ENCODE measurements at places on chromosomes 12 and 14. TPM values are rescaled to one million over a fixed set of nuclear protein-coding genes. Genes with fewer than 3 reads are reported as not detected.

ARHGEF40 gene
- 65.3 TPM for total RNA-seq

SLCO1B3 gene
- not detected for total RNA-seq

LRTM2 gene
- 0.48 TPM for total RNA-seq

OR6C2 gene
- total RNA-seq: not detected

HAL gene
- total RNA-seq: 0.46 TPM

SERPINA12 gene
- total RNA-seq: not detected

DLGAP5 gene
- total RNA-seq: 32.9 TPM

DNA sequence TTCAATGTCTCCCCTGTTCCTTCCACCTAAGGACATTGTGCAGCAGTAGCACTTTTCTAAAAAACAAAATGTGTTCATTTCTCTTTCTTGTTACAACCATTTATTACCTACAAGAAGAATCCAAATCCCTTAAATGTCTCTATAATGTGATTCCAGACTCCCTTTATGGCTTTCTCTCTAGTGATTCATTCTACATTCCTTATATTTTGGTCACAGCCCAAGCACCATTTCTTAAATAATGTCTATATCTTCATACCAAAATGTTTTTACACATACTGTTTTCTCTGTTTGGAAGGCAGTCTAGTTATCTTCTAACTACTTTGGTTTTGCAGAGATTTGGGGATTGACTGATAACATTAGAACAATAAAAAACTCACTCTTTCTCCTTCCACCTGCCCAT lies 1037.3 kb upstream of the FLRT2 start:
- no peak overlapping the region for H3K27ac ChIP-seq
- H3K36me3 ChIP-seq: no peaks in the 10 kb centered on the region
- peaks cover 5% of the 10 kb centered on the region for H3K27me3 ChIP-seq
- no peak for DNase-seq

DNA sequence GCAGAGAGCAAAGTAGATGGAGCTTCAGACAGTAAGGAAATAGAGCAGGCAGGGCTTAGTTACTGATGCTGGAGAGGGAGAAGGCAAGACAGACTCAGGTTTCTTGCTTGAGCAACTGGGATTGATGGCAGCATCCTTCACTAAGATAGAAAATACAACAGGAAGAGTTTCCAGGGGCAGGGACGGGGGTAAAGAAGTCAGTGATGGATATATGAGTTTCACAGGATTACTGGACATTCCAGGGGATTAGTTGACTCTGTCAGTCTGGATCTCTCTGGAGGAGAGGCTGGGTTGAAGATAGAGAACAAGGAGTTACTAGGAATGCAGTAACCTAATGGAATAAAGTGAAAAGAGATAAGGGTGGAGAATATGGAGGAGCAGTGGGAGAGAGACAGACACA lies 74.5 kb upstream of the ATF1 start:
- no peaks in the 10 kb centered on the region for H3K4me1 ChIP-seq
- no peaks in the 10 kb centered on the region for H3K27me3 ChIP-seq
- DNase-seq: no peak
- peaks cover 12% of the 10 kb centered on the region for H3K36me3 ChIP-seq
- H3K4me3 ChIP-seq: no peak overlapping the region

DNA sequence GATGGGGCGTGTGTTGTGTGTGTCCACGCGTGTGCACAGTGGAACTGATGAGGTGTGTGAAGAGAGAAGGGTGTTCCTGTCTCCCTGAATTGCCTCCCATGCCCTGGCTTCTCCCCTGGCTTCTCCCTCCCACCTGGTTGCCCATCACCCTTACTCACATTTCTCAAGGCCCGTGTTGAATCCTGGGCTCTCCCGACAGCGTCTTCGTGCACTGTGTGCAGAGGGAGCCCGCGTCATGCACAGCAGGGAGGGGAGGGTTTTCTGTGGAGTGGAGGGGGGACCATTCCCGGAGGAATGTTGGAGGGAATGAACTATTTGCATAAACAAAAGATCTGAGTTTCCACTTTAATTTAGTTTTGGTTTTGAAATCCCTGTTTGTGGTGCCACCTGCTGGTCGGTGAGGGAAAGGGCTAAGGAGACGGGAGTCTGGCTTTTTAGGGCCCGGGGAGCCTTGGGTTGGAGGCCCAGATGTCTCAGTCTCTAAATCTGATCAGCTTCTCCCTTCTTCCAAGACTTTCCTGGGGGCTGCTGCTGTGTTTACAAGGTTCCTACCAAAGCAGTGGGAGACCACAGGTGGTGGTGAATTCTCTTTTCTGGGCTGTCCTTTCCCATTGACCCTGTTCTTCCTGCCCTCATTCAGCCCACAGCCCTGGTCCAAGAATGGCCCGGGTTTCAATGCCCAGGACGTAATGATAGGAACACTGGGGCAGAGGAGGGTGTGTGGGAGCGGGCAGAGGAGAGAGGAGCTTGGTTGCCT lies at the start of gene C1R:
TSS of gene C1R (minus strand) at position 217 of the 757 bp plus-strand sequence. CDS start at position 160, 57 bp downstream.
- H3K36me3 ChIP-seq: no peaks in the 10 kb centered on the region
- peak within 1 kb of the TSS; percentile 83 for H3K27ac ChIP-seq
- peak within 1 kb of the TSS; percentile 75 for H3K4me3 ChIP-seq
- H3K4me1 ChIP-seq: peaks cover 4% of the 10 kb centered on the region

DNA sequence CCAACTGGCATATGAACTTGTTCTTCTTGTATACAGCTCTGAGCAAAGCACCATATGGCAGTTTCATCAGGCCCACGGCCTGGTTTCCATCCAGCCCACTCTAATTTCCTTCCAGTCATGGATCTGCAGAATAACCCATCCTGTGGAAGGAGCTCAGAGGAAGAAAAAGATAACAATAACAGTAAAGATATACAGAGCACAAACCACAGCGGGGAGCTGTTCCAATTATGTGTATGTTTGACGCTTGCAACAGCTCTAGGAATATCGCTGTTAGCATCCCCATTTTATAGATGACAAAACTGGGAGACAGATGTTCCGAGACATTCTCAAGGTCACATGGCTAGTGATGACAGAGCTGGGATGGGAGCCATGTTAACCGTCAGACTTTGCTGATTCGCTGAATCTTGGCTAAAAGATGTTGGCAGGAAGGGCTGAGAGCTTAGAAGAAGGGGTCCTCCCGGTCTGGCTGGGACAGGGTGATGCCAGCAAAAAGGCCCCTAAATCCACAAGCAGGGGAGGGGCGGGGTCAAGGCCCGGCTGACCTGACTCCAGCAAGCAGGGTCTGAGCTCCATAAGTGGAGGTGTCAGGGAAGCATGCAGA lies 34.4 kb upstream of the CIPC start:
- no peaks in the 10 kb centered on the region for H3K36me3 ChIP-seq
- peaks cover 18% of the 10 kb centered on the region for H3K4me1 ChIP-seq
- no peak overlapping the region for H3K27ac ChIP-seq

DNA sequence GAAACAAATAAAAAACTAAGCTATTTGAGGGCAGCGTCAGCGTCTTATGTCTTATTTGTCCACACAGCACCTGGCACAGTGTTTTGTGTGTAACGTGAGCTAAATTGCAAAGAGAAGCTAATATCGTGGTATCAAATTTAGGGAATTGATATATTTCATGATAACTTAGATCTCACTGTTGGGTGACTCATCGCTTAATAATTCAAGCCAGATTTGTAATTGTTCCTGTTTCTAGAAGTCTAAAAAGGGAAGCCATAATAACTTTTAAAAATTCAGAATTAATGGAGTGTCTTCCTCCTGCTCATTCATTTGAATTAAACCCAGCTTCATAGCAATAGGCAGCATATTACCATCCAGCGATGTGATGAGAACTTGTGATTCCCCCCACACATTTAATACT lies 214.7 kb downstream of the PDZRN4 start:
- no peaks in the 10 kb centered on the region for H3K36me3 ChIP-seq
- peaks cover 5% of the 10 kb centered on the region for H3K4me1 ChIP-seq
- H3K27ac ChIP-seq: no peak overlapping the region
- no peak for DNase-seq
- no peak overlapping the region for H3K4me3 ChIP-seq
- H3K27me3 ChIP-seq: no peaks in the 10 kb centered on the region

DNA sequence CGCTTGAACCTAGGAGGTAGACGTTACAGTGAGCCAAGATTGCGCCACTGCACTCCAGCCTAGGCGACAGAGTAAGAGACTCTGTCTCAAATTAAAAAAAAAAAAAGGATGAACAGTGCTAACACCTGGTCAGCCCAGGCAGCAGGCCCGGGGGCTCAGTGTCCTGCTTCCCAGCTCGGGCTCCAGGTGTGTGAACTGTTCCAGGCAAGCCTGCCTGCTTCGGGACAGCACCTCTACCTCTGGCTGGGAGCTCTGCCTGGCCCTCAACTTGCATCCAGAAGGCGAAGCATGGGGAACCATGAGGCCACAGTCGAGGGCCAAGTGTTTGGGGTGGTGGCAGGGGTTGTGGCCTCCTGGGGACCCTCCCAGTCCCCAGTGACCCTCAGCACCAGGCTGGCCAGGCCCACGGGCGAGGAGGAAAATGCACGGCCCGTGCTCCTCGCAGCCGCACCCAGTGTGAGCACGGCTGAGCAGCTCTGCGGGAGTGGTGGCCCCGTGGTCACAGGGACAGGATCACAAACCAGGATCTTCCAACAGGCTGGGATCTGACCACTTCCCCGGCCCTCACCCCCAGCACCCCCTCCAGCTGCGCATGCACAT lies 15.5 kb downstream of the CDCA4 start:
- H3K4me3 ChIP-seq: no peak overlapping the region
- H3K27ac ChIP-seq: no peak overlapping the region
- peaks cover 2% of the 10 kb centered on the region for H3K36me3 ChIP-seq
- H3K4me1 ChIP-seq: no peaks in the 10 kb centered on the region
- H3K27me3 ChIP-seq: no peaks in the 10 kb centered on the region

DNA sequence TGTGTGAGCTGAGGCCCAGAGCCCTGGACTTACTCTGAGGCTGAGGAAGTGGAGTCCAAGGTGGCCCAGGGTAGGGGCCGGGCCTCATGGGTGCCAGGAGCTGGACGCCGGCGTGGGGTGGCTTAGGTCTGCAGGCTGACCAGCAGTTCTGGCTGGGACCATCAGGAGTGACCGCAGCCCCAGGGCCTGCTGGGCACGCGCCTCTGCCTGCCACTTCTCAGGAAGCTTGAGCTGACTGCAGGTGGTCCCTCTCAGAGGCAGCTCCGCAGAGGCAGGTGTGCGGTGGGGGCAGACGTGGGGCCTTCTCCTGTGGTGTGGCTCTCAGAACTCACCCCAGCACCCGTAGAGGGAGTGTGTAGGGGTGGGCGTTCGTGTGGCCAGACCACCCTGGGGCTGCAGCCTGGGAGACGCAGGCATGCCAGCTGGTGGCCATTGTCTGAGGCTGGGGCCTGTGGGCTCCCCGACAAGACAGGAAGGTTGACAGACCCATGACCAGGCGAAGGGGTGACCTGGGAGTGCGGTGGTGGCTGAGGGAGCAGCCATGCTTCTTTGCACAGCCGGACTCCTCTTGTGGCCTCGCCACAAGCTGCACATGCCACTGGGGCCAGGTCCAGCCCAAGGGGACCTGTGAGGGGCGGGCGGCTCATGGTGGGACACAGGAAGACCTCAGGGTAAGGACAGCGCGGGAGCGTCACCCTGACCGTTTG lies 40.0 kb upstream of the TEX22 start:
- H3K4me1 ChIP-seq: no peaks in the 10 kb centered on the region
- no peaks in the 10 kb centered on the region for H3K27me3 ChIP-seq
- no peak overlapping the region for H3K4me3 ChIP-seq
- DNase-seq: no peak
- peaks cover 9% of the 10 kb centered on the region for H3K36me3 ChIP-seq

DNA sequence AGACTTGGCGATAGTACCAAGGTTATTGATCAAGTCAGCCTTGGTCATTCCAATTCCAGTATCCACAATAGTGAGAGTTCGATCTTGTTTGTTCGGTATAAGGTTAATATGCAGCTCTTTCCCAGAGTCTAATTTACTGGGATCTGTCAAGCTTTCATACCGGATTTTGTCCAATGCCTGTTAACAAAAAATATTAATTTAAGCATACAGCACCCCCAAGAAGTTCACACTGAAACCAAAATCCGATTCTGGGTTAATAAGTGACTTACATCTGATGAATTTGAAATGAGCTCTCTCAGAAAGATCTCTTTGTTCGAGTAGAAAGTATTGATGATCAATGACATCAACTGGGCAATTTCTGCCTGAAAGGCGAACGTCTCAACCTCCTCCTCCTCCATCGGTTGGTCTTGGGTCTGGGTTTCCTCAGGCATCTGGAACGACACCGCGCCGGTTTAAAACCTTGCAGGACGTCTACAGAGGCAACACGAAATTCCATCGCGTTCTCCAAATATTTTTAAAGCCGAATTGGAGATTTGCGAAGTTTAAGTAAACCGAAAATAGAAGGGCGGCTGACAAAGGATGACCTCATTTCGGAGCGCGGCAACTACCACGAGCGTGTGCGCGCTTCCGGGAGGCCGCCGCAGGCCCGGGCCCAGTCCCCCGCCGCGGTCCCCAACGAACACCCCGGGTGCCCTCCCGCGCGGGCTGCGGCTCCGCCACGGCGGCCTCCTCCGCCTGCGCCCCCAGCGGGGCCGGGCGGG lies 716 bp downstream of the HSP90AA1 start:
- no peak for DNase-seq
- peaks cover 52% of the 10 kb centered on the region for H3K4me1 ChIP-seq
- peak overlapping the region; percentile 87 for H3K4me3 ChIP-seq
- H3K27me3 ChIP-seq: no peaks in the 10 kb centered on the region

- DNase-seq: no peak
- H3K27ac ChIP-seq: peak overlapping the region; percentile 27
- peaks cover 28% of the 10 kb centered on the region for H3K4me1 ChIP-seq
- no peaks in the 10 kb centered on the region for H3K27me3 ChIP-seq
These were observed 140.5 kb downstream of the ZFP36L1 start for GRCh38 chr14:68652433-68652690.

DNA sequence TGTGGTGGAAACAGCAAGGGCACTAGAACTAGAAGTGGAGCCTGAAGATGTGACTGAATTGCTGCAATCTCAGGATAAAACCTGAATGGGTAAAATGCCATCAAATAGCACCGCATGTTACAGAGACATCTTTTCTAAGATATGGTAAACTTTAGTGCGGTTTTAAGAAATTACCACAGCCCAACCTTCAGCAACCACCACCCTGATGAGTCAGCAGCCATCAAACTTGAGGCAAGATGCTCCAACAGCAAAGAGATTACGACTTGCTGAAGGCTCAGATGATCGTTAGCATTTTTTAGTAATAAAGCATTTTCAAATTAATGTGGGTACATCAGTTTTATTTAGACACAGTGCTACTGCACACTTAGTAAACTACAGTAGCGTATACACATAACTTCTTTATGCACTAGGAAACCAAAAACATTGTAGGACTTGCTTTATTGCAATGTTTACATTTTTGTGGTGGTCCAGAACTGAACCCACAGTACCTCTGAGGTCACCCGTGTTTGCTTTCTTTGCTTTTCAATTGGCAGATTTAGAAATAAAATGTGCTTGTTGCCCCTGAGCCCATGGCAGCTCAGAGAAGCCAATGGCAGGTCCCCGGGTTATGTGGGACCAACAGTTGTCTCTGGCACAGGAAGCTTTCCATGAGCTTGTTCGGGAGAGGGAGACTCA lies 15.9 kb downstream of the GOLGA3 start:
- DNase-seq: no peak
- H3K27me3 ChIP-seq: no peaks in the 10 kb centered on the region
- peaks cover 33% of the 10 kb centered on the region for H3K36me3 ChIP-seq

DNA sequence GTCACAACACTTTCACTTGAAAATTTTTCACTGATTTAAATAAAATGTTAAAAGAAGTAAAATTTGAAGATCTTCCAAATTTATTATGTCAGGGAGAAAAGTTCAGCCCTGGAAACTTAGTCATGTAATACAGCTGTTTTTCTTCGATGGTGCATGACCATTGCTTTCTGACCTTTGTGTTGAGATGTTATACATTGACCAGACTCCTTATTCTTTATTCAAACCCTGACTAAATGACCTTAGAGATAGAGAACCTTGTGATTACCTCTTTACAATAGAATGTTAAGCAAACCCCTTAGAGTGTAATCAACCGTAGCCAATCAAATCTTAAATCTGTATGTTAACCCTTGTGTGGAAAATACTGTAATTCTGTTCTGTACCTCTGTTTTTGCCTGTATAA lies 34.5 kb downstream of the PLCZ1 start:
- peaks cover 21% of the 10 kb centered on the region for H3K4me1 ChIP-seq
- H3K27me3 ChIP-seq: no peaks in the 10 kb centered on the region
- peaks cover 5% of the 10 kb centered on the region for H3K36me3 ChIP-seq
- DNase-seq: no peak
- no peak overlapping the region for H3K4me3 ChIP-seq

Measured in progenitor cell of endocrine pancreas (in vitro differentiated cells).